M059J (cell line): ENCODE measurements at places on chromosomes 5 and 9.

DNA sequence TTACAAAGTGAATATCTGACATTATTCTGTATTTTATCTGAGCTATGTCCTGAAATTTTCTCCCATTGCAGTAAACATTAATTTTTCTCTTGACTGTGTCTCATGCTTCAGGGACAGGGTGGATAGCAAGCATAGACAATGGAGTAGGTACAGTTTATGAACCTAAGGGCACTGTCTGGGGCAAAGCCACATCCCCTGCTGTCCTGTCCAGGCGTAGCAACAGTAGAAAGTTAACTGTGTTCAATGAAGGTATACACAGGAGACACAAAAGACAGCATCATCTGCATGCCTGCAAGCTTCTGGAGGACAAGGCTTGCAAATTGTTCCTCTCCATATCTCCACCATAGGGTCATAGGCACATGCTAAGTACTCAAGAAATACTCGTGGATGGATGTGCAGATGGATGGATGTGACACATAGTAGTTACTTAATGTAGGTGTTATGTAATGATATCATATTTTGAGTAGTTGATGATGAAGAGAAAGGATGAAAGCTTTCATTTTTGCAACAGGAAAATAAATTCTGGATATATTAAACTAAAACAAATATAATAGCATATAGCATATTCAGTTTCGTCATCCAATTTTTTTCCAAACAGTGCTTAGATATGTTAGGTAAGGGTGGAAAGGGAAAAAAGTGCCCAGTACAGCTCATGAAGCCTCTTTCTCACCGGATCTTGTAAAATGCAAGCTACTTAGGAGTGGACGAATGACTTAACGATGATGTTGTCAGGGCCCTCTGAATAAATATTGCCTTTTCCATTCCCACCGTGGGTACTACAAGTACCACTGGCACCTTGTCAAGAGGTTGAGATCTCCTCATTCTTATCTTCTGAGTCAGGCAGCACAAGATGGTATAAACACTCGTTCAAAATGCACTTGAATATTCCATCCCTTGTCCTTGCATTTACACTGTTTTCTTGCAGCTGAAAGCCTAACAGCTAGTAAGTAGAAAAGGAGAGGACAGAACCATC lies 19.9 kb upstream of the ZSWIM6 start:
- peak; percentile 98 for DNase-seq

GRCh38 chr5:40124367-40124766 lies 555.3 kb upstream of the PTGER4 start:
- peak; percentile 18 for DNase-seq

DNA sequence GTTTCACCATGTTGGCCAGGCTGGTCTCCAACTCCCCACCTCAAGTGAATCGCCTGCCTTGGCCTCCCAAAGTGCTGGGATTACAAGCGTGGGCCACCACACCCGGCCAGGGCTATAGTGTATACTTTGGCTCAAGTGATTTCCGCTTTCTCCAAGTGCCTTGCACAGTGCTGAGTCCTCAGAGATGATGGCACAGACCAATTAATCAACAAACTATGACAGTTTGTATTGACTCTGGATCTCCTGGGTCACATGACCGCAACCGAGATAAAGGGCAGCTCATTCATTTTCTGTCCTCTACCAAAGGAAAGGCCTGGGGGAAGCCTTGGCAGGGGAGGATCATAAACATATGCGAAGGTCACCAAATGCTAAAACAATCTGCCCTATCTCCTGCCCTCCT lies 11.4 kb upstream of the LARP1 start:
- no peak for DNase-seq

GRCh38 chr9:100394816-100395215 lies 32.1 kb upstream of the MSANTD3 start:
- DNase-seq = peak; percentile 31

DNA sequence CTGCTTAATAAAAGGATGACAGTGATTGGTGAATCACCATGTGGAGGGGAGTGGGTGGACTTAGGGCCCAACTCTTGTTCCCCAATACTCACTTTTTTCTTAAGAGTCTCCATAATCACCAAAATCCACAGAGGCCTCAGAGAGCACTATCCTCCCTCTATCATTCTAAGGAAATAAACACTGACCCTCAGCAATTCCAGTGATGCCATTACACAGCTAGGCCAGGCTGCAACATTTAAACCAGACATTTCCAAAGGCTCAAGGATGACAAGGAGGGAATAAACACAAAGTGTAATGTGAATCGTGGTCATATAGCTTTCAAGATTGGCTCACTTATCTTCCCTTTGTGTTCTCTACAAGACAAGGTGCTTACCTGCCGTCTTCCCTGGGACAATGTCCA lies 2.4 kb upstream of the ARSI start:
- no peak for DNase-seq

- peak; percentile 46 for DNase-seq
Measured at GRCh38 chr5:141512390-141512910, 23.6 kb downstream of the PCDHGC5 start.

DNA sequence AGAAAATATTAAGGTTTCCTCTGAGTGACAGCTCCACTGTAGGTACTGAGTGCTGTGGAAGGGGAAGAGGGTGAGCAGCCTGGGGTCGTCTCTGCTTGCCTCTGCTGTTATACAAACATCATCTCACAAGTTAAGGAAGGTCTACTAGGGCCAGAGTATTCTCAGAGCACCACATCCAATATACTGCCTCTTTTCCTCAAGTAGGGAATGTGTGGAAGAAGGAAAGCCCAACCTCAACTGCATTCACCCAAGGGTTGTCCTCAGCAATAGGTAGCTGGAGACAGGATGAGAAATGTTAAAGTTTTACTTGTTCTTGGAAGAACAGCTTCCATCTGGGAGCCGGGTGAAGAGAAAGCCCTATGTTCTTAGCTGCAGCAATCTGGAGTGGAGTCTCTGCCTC lies 1062.3 kb upstream of the CDH10 start:
- no peak for DNase-seq

GRCh38 chr9:130343445-130343918 lies 77.9 kb downstream of the HMCN2 start:
- no peak for DNase-seq

DNA sequence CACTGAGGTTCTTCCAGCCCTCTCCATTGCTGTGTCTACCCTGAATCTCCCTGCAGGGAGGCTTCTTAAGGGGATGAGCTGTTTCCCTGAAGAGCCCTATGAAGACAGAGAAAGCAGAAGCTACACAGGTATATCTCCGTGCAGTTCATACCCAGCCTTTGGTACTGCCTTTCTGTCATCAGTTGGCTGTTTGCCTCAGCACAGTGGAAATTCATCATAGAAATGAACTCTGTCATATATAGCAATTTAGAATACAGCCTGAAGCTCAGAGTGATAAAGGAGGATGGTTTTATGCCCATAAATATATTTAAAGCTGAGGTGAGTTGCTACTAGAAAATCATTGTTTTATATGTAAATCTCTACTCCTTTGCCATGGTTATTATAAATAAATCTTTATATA lies 42.6 kb upstream of the KCNN2 start:
- no peak for DNase-seq
